ENCODE measurements at places on chromosomes 2 and 18.

DNA sequence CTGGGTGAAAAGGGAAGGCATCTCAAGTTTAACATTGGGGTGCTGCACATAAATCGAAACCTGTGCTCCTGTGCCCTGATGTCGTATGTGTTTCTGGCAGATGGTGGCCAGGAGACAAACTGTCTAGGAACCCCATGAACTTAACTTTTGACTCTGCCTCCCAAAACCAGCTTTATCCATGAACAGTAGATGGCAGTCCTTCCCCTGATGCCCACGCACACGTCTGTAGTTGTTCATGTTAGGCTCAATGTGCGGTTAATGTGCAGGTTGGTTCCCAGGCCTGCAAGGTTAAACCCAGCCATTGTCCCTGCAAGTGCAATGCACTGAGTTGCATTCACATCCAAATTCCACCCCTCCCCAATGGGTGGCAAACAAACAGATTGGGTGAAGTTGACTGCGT, 44.1 kb upstream of the SIX3 start:
- DNase-seq: no peak

DNA sequence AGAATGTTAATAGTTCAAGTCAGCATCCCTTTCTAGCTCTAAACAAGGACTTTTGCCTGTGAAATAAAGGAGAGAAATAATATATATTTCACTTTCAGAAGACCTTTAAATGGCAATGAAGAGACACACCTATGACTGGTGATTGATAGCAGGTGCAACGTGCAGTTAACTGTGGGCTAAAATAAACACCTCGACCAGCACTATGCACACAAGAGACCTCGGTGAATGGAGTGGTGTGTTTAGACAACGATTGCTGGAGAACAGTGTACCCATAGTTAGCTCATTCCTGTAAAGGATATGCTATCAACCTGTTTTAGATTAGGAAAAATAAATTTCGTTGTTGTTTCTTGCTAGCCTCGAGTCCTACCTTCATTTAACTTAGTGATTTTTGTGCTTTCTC, 143.4 kb downstream of the NR4A2 start:
- DNase-seq: no peak

GRCh38 chr2:55204950-55205349, 27.1 kb downstream of the CLHC1 start:
- no peak for DNase-seq

- no peak for DNase-seq
Observed at GRCh38 chr2:128721096-128721495, 402.4 kb upstream of the HS6ST1 start.

- no peak for DNase-seq
Observed at GRCh38 chr2:152811916-152812315, 93.5 kb downstream of the ARL6IP6 start.

DNA sequence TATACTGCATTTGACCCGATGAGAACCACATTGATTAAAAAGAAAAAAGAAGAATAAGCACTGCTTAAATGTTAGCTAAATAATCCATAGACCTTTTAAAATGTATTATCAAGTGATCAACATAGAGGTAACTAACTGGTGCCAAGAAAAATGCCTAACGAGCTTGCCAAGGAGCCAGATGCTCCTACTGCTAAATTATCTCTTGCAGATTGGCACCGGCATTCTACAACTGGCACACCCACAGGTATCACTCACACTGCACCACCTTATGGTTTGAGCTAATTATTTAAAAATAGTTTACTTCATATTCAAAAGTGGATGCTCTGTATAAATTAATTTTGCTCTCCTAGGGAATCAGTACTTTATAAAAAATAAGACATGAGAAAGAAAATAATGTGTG, 341.6 kb upstream of the CDH7 start:
- no peak for DNase-seq

DNA sequence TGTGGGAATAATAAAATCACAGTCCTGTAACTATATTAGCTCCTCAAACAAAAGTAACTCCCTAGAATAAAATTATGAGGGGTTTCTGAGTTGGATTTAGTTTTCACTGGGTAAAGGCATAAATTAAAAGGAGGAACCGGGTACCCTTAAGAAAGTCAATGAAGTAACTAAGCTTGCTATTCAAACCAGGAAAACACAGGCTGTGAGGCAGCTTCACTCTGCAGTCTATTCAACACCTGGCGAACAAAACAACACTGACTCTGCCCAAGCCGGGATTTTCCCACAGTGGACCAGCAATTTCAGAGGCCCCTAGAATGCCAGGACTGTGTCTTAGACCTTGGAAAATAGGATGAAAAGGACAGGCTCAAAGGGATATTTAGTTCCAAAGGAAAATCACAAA, 24.6 kb upstream of the CREB1 start:
- DNase-seq: no peak

DNA sequence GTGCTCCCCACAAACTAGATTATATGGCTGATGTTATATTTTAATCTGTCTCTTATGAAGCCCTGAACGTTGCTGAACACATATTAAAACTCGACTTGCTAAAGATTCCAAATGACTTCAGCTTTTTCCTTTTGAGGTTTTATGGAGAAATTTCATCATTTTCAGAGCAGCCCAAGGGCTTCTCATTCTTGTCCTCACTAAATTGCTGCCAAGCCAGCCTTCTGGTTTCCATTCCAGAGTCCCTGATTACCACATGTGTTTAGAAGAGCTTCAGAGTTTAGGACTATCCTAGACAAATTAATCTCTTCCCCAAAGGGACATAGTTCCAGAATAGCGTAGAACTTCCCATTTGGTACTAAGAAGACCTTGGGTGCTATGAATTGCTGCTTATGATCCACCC, 77.8 kb upstream of the CCDC195 start:
- DNase-seq: no peak

- DNase-seq: peak; percentile 10
Observed at GRCh38 chr2:84741182-84741822, 139.6 kb downstream of the TRABD2A start.

GRCh38 chr2:149075853-149076252, 37.4 kb downstream of the LYPD6B start:
- DNase-seq: no peak

DNA sequence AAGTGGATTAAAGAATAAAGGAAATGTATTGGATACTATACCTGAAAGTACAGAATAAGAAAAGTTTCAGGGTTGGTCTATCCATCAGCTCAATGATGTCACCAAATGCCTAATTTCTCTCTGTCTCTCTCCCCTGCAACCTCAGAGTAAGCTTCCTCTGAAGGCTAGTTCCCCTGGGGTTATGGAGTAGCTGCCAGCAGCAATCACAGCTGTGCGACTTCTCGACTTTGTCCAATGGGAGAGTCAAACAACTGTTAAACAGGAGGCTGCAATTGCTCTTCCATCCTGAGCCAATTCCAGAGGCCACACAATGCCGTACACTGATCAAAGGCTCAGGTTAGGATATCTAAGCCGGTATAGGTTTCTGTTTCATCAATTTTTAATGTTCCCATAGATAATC, 95.3 kb upstream of the FANCL start:
- no peak for DNase-seq

DNA sequence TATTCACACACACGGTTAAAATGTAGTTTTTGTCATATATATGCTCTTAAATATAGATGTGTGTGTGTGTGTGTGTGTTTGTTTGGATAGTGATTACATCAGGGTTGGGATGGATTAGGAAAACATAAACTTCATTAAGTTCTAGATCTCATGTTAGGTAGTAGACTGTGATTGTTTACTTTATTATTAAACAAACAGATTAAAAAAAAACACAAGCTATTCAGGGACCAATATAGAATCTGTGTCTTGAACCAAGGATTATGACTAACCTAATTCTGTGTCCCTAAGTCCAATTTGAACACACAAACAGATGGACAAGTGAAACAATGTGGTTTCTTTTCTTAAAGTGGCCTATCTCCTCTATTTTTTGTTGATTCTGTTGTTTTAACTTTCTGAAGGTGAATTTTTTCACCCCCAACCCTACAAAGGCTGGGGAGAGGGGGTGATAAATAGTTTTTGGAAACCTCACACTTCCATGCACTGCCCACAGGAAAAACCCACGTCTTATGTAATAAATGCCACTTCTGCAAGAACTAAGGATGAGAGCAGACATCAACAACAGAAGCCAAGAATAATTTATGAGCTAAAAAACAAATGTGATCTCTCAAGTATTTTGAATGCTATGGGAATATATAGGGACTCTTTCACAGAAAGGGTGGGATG, 40.7 kb downstream of the IL1R2 start:
- DNase-seq: no peak

DNA sequence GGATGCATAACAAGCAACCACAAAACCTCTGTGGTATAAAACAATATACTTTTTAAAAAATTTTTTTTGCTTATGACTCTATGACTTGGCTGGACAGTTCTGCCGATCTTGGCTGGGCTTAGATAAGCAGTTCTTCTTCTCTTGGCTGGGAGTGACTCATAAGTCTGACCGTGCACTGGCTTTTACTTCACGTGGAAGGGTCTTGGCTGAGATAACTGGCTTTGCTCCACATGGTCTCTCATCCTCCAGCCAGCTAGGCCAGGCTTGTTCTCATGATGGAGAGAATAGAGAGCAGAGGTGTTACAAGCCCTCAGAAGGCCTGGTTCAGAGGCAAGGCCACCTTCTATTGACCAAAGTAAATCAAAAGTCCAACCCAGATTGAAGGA, 178.9 kb upstream of the SERPINE2 start:
- no peak for DNase-seq

DNA sequence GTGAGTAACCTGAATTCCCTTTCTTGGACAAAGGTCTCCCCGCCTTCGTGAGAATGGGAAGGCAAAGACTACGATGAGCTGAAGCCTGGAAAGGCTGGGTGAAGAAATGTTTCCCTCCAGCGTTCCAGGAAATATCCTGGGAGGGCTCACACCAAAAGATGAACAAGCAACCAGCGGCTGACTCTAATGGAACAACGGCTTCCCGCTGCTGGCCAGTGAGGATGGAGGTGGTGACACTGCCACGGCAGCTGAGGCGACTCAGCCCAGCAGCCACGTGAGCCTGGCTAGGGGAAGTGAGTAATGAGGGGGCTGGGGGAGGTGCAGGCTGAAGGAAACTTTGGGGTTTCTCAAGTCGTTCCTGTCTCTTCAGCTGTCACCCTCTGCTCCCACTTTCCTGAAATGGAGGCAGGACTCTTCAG, 105.0 kb upstream of the SMAD7 start:
- no peak for DNase-seq

- DNase-seq: no peak
Observed at GRCh38 chr18:61352611-61353010, 19.4 kb downstream of the CDH20 start.

GRCh38 chr2:66579186-66580126, 144.5 kb downstream of the MEIS1 start:
- DNase-seq: no peak

DNA sequence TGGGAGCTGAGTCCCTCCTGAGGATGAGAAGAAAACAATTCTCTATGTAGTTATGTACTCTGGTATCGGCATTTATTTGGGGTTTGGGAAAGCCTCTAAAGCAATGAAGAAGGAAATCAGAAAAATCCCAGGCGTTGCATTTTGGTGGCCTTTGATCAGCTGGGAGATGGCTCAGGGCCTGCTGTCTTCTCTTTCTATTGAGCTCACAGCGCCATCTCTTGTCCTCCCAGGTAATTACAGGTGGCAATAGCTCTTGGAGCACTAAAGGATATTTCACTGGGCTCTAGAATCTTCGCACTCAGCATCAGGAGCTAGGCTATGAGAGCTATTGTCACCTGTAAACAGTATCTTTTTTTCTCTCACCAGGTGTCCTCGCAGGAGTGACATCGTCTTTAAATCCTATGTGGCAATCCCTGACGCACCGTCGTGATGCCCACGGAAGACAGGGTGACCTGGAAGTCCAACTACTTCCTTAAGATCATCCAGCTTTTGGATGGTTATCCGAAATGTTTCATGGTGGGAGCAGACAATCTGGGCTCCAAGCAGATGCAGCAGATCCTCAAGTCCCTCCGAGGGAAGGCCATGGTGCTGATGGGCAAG, 76.1 kb upstream of the PMAIP1 start:
- no peak for DNase-seq

DNA sequence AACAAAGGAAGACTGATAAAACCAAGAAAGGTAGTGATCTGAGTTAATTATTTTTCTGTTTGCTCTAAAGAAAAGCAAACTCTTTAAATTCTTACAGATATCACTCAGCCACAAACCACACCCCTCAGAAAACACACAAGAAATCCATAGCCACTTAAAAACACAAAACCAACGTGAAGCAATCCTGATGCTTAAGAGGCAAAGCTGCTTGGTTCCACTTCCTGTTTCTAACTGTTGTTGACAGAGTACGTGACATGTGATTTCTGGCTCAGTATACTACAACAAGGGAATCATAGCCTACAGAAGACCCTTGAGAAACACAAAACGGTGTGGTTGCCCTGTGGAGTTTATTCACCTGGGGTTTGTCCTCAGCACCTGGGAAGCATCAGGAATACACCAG, 240.9 kb upstream of the APCDD1 start:
- DNase-seq: no peak

GRCh38 chr18:39602131-39602530, 2036.5 kb upstream of the CELF4 start:
- no peak for DNase-seq

GRCh38 chr18:3889803-3890202, 439.8 kb downstream of the TGIF1 start:
- no peak for DNase-seq

GRCh38 chr2:10157293-10157692, 34.8 kb downstream of the RRM2 start:
- DNase-seq: no peak

DNA sequence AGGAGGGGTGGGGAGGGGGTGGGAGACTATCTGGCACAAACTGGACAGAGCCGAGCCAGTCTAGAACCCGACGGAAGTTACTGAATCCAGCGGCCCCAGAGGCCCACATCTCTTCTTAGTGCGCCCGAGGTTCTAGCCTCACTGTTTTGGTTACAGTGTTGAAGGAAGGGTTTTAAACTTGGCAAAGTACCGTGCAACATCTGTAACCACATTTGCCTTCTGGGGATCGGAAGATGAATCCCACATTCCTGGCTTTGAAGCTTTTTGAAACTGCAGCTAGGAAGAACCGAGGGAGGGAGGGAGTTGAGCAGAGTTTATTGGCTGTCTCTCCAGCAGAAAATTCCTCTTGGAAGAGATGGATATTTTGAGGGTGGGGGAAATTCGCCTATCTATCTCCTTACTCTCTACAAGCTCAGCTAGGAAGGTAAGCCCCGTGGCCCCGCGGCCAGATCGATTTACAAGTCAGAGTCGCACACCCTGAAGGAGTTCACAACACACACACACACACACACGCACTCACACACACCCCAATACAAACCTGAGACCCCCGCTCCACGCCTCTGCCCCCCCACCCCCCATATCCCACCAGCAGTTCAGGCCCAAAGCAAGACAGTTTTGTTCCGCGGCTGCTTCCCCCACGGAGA, 1.0 kb downstream of the ACVR1 start:
- DNase-seq: no peak

GRCh38 chr2:198322275-198322674, 517.9 kb downstream of the PLCL1 start:
- no peak for DNase-seq

- no peak for DNase-seq
Observed at GRCh38 chr2:138536302-138536701, 34.7 kb downstream of the SPOPL start.

DNA sequence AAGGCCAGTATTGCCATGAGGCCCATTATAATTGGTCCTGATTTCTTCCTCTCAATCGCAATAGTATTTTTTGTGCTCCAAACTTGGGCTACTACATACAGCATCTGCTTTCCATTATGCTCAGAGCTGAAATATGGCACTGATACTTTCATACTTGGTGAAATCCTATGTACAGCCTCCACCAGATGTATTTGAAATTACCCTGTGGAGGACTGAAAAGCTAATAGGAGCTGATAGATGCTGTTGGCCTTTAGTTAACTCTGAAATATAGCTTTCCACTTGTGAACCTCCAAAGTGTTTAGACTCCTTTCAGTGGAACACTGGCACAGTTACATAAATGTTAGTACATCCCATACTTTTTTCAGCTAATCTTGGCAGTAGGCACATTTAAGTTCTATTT, 205.7 kb downstream of the NEDD4L start:
- DNase-seq: no peak

All from activated CD4-positive, alpha-beta T cell treated with anti-CD3 and anti-CD28 coated beads for 1 hour (primary cell).